Ecto neural progenitor cell (in vitro differentiated cells): ENCODE measurements at places on chromosomes 6 and 20.

DNA sequence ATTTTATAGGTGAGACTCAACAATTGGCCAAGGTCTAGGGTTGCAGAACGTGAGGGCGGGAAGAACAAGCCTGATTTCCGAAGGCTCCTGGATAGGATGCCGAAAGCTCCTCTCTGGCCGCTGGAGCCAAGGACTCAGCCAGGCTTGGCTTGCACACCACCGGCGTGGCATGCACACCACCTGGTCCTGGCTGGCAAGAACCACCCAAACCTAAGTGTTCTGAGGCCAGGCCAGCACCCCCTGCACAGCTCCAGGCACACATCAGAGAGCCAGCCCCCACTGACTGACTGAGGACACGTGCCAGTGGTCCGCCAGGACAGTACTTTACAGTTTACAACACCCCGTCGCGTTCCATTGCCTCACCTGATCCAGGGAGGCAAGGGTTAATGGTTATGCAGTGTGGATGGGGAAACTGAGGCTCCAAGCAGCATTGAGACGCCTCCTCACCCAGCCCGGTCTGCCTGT is 414 bp downstream of the TGM2 start:
- no peak for DNase-seq

DNA sequence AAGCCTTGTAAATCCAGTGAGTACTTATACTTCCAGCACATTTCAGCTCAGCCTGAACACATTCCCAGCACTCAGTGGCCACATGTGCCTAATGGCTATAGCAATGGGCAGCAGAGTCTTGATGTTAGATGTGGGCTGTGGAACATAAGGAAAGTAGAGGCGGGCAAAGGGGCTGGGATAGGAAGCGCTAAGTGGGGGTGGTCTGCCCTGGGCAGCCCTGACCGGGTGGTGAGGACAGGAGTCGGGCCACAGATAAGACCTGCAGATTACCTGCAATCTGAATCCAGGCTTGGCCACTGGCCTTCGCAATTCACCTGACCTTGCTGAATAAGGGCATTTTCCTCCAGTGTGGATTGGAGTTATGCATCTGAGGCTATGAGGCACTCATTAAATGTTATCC is 11.1 kb upstream of the HMGA1 start:
- no peak for DNase-seq

GRCh38 chr6:112237595-112237994 is 16.8 kb downstream of the LAMA4 start:
- no peak for DNase-seq

DNA sequence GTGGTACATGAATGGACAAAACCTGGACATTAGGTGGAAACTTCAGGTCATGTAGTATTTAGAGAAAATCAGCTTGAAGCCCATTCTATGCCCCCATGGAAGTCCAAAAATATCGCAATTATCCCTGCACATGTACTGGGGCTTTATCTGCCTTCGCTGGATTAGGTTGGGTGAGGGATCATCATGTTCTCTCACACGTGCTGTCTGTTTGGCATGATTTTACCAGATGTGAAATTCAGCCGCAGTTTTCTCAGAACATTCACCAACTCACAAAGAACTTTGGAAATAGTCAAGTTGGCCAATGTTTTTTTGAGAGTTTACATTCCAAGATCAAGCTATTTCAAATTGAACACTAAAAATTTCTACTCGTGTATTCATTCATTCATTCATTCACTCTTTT is 459.8 kb upstream of the CITED2 start:
- DNase-seq, result no peak

GRCh38 chr6:44237021-44237812 is 9.7 kb upstream of the HSP90AB1 start:
- peak; percentile 70 for DNase-seq

DNA sequence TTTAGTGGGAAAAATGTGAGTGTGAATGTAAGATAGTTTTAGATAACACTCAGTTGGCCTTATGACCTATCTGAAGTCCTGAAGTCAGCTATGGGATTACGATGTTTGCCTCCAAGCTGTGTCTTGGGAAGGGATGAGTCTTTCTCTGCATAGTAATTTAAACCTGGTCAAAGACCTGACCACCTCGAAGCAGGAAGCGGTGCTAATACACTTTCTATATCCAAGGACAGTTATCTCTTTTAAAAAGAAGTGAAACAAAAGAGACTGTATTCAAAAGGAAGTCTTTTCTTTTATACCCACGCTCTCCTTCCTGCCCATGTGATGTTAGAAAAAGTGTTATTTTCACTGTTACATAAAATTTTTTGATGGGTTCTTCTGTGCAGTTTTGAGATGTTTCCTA is 94.9 kb downstream of the JARID2 start:
- DNase-seq, result no peak

DNA sequence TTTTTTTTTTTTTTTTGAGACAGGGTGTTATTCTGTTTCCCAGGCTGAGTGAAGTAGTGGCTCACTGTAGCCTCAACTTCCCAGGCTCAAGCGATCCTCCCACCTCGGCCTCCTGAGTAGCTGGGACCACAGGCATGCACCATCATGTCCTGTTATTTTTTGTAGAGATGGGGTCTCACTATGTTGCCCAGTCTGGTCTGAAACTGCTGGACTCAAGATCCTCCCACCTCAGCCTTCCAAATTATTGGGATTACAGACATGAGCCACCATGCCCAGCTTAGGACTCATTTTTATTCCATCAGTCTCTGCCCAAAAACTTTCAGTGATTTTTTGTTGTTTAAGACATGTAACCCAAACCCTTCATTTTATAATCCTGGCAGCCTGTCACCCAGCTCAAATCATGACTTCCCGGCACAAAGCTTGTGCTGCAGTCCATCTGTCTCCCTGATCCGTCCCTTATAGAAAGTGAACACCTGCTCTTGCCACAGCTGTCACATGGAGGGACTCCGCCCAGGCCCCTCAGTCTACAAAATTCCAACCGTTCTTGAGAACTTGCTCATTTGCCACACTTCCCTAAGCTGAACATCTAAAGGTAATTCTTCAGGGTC is 183.9 kb upstream of the JARID2 start:
- DNase-seq, result no peak

DNA sequence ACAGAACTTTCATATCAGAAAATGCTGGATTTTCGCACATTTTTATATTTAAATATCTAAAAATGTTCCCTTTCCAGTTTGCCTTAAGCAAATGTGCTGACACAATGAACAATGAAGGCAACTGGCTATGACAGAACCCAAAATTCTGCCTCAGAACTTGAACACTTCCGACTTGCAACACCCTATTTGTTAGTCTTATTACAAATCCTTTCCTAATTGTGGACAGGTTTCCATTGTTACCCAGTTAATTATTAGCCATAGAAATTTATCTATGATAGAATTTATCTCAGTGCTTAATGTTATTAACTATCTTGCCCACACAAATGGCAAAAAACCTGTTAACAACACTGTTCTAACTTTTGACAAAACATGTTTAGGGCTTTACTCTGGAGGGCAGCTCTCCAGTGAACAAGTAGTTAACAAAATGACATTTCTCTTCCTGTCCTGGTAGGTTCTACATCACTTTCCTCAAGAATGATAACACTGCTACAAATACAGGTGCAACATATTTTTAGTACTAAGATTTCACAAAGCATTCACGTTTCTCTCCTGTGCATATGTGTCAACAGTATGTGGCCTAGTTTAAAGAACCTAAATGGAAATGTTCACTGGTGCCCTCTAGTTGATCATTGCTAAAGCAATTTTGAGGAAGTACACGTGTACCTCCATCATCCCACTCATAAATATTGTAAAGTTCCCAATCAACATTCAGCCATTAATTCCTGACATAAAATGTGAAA is 58.4 kb downstream of the HIVEP2 start:
- DNase-seq, result no peak

DNA sequence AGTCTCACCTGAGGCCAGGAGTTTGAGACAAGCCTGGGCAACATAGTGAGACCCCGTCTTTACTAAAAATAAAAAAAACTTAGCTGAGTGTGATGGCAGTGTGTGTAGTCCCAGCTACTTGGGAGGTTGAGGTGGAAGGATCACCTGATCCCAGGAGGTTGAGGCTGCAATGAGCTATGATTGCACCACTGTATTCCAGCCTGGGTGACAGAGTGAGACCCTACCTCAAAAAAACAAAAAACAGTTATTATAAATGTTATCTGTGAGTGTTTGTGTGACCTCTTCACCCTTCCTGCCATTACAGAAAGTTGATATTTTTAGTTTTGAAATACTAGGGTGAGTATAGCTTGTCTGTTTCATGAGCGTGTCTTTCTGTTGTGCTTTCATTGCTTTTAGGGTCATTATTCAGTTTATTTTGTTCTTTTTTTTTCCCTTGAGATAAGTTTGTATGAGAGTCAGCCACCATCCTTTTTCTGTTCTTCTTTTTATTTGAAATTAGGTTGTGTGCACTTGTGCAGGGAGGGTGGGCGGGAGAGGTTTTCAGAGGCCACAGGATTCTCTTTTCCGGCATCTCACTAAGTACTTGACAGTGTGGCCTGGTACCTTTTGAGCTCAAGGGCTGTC is 26.2 kb downstream of the CDYL start:
- DNase-seq, result no peak

DNA sequence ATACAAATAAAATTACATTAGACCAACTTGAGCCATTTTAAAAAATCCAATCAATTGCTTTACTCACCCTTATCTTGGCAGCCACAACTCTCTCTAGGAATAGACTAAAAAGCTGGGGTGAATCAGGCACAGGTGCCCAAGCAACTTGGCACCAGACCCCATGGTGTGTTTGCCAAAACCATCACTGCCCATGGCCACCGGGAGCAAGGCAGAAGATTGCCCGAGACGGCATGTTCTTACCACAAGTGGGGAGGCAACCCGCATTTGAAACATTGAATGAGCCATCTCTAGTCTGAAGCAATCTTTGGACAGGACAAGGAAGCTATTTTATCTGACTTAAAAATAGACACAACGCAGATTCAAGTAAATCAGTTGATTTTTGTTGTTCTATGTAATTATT is 69.0 kb downstream of the SMLR1 start:
- no peak for DNase-seq

DNA sequence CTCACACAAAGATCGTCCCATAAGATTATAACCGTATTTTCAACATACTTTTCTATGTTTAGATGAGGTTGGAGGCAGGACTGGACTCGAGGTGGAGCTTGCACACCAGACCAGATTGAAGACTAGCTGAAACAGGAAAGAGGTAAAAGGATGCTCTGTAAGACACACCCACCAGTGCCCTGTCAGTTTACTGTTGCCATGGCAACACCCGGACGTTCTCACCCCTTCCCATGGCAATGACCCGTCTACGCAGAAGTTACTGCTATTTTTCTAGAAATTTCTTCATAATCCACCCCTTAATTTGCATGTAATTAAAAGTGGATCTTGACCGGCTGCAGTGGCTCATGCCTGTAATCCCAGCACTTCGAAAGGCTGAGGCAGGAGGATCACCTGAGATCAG is 13.6 kb upstream of the SRSF6 start:
- DNase-seq, result no peak

- DNase-seq, result no peak
Observed at GRCh38 chr6:125182237-125183008, 28.9 kb downstream of the TPD52L1 start.

DNA sequence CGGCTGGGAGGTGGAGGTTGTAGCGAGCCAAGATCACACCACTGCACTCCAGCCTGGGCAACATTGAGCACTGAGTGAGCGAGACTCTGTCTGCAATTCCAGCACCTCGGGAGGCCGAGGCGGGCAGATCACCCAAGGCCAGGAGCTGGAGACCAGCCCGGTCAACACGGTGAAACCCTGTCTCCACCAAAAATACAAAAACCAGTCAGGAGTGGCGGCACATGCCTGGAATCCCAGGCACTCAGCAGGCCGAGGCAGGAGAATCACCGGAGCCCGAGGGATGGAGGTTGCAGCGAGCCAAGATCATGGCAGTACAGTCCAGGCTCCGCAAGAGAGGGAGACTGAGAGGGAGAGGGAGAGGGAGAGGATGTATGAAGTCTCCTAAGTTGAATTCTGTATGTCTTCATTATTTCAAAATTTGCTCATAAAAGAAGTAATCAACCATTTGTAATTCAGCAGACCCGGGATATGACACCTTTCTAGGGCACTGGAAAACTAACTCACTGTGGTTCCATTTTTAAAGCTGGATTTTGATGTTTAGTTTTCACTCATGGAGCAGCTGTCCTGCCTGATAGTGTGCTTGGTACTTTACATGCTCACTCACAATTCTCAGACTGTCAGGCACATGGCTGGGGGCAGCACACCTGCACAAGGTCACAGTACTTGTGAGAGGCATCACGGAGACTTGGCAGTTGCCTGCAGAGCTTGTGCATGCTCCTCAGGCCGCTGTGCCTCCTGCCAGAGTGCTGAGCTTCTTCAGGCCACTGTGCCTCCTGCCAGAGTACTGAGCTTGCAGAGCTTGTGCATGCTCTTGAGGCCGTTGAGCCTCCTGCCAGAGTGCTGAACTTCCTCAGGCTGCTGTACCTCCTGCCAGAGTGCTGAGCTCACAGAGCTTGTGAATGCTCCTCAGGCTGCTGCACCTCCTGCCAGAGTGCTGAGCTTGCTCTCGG is 106.2 kb downstream of the ERMARD start:
- no peak for DNase-seq

- no peak for DNase-seq
Observed at GRCh38 chr6:57147955-57148858, 23.9 kb upstream of the BAG2 start.

- no peak for DNase-seq
Observed at GRCh38 chr20:32193996-32194395, 13.5 kb downstream of the PLAGL2 start.

- no peak for DNase-seq
Observed at GRCh38 chr6:81237226-81237625, 515.3 kb downstream of the TENT5A start.

DNA sequence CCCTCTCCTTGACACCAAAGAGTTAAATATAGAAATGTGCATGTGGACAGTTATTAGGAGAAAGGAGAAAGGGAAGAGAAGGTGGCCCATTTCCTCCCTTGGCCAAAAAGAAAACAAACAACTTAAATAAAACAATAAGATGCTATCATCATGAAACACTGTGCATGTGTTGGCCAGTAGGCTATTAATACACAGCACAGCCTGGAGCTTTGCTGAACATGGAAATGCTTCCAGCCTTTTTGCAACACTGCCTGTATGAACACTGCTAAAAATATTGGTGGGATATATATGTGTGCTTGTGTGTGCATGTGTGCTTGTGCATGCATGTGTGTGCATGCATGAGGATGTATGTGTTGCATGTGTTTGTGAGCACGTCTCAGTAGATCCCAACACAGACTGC is 100.4 kb downstream of the LY86 start:
- DNase-seq, result no peak

DNA sequence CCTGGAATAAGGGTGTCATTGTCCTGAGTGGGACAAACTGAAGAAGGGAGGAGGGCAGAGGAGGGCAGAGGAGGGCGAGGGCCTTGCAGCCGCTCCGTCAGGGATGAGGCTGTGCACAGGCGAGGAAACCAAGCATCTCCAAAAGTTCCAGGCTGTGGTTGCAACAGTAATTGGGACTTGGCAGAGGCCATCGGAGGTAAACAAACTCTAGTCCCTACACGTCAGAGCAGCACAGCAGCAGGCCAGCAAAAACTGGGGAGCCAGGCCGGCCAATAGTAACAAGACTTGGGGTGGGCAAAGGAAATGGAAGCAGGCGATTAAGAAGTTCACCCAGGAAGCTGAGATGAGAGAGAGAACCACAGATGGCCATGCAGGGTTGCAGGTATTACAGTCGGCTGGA is 142.8 kb downstream of the SMOC2 start:
- DNase-seq, result no peak

GRCh38 chr6:27753668-27754407 is 158.4 kb downstream of the OR2B2 start:
- peak; percentile 88 for DNase-seq

- peak; percentile 32 for DNase-seq
Observed at GRCh38 chr6:7155871-7156579, 48.3 kb downstream of the RREB1 start.
